ENCODE measurements at places on chromosomes 4 and X.
A peak's percentile ranks its signal among the peaks of the same experiment; 100 is the strongest.

DNA sequence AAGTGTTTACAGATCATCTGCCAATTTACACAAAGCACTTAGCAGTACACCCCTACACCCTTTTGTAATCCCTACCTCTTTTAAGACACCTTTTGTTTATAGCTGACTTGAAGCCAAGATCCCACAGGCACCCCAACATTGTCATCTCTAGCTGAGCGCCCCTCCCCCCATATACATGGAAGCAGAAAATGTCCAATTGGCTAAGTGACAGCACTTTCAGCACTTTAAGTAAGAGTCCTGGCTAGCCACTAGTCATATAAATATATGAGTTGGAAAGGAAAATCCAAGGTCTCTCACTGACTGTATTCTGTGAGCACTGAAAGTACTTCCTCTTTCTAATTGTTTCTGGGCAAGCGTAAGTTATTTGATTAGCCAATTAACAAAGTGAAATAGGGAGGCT, 108.2 kb downstream of the NSUN7 start:
- no peak for DNase-seq

GRCh38 chr4:102608190-102608589, 107.0 kb downstream of the NFKB1 start:
- no peak for DNase-seq

- DNase-seq: no peak
Measured at GRCh38 chr4:36638273-36638811, 356.9 kb downstream of the DTHD1 start.

GRCh38 chr4:113243312-113243711, 193.9 kb downstream of the ANK2 start:
- no peak for DNase-seq

DNA sequence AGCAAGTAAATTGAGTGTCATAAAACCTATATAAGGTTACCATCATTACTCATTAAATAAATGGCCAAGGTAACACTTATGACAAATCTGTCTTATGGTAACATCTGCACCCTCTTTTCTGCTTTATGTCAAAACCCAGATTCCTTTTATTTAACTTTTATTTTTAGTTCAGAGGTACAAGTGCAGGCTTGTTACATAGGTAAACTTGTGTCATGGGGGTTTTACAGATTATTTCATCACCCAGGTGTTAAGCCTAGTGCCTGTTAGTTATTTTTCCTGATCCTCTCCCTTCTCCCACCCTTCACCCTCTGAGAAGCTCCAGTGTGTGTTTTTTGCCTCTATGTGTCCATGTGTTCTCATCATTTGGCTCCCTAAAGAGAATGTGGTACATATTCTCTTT, 930.7 kb downstream of the CCSER1 start:
- no peak for DNase-seq

- DNase-seq: no peak
Measured at GRCh38 chr4:173415092-173415491, 16.2 kb upstream of the SCRG1 start.

DNA sequence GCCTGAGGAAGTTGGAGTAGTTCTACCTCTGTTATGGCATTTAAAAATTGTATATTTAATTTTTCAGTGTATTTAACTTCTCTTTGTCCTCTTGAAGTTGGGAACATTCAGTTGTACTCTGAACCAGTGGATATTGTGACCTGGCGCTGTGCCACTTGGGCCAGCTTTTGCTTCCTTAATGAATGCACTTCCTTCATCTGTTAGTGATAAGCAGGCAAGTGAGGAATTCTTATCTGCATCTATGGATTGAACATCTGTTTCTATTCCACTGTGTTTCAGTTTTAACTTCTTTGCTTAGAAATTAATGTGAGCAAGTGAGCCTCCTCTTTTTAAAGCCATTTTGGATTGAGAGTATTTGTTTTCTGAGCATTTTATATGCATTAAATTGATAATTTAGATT, 128.3 kb downstream of the UCHL1 start:
- DNase-seq: no peak

GRCh38 chr4:156865451-156865850, 106.1 kb downstream of the PDGFC start:
- no peak for DNase-seq

DNA sequence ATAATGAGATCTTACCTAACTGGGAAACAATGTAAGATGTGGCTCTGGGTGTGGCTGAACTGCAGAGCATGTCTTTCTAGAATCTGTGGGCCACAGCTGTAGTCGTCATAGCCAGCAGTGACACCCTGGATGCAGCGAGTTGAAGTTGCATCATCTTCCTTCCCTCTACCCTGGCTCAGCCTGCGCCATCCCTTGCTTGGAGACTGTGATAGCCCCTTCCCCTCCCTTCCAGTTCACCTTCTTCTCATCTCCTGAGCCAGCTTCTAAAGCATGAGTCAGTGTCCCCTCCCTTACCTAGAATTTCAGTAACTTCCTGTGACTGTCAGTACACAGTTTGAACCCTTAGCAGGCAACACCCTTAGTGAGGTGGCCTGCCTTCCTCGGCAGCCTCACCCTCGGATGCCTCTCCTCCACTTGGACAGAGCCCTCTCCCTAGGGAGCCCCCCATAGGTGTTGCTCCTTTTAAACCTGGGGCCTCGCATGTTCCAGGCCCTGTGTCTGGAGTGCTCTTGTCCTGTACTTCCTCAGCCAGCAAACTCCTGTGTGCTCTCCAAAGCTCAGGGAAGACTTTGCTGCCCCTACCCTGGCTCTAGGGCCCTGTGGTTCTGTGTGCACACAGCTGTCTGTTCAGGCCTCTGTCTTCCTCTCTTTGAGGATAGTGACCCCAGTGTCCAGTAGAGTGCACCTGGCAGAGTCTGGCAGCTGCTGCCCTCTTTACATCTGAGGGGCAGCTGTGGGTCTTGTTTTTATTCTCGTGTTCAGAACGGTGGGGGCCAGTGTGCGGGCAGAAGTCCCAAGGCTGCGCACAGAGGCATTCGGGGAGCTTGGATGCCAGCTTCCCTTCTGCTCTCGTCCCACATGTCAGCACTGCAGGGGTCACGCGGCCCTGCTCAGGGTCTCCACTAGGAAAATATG, 43.7 kb upstream of the TADA2B start:
- DNase-seq: peak; percentile 78

- DNase-seq: no peak
Measured at GRCh38 chr4:19266566-19266965, 985.1 kb upstream of the SLIT2 start.

DNA sequence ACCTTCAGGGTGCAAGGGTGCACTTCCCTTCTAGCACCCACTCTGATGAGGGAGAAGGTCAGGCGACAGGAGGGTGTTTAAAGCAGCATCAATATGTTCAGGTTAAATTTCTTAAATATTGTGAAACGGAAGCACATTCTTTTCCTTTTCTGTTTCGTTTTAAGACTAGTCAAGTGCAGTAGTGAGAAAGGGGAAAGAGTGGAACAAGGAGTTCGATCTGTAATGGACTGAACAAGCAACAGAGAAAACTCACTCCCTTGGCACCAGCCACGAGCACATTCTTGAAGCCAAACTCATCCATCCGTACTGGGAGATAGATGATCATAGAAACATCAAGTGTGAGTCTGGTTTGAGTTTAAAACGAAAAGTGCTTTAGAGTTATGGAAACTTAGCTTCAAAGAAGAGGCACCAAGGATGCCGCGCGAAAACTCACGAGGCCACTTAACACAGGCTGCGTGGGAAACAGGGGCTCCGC, 815 bp downstream of the FAM53A start:
- no peak for DNase-seq

GRCh38 chrX:144327495-144327894, 443.6 kb downstream of the UBE2NL start:
- no peak for DNase-seq

- DNase-seq: no peak
Measured at GRCh38 chrX:18389966-18390365, 35.4 kb upstream of the CDKL5 start.

DNA sequence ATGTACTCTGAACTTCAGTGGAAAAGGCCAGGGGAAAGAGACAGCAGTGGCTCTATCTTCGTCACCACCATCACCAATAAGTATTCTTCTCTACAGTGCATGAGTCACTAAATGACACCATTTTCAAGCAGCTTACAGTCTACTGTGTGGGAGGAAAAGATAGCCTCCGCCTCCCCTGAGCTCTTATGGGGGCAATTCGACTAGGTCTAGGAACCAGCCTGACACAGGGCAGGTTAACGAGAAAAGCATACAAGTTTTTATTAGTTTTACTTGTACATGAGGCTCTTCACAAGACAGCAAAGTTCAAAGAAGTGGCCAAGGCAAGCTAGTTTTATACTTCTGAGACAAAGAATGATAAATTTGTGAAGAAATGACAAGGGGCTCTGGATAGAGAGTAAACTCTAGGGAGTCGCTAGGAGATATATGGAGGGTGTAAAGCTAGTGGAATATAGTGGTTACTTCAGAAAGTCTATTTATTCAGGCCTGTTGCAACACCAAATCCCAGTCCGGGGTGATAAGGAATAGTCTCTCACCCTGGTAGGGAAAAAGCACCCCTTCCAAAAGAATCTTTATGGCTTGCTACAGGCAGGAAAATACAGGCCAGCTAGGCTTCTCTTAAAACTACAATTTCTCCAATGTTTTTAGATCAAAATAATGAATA, 49.7 kb downstream of the SCD5 start:
- no peak for DNase-seq

DNA sequence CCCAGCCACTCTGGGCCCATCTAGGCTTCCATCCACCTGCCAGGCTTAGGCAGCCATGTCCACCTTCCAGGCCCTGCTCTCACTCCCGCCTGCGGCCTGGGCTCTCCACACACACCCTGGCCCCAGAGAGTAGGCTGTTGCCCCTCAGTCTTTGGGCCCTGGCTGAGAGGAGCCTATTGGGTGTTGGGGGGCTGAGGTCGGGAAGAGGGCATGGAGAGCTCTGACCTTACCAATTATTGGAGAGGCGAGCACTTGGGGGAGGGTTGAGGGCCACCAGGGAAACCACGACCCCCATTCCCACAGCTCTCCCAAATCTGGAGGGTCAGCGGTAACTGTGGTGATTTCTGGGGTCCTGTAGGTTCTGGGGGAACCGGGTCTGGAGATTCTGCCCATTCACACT, 38.2 kb downstream of the HTRA3 start:
- no peak for DNase-seq

GRCh38 chr4:73208376-73208775, 50.2 kb downstream of the ANKRD17 start:
- DNase-seq: no peak

DNA sequence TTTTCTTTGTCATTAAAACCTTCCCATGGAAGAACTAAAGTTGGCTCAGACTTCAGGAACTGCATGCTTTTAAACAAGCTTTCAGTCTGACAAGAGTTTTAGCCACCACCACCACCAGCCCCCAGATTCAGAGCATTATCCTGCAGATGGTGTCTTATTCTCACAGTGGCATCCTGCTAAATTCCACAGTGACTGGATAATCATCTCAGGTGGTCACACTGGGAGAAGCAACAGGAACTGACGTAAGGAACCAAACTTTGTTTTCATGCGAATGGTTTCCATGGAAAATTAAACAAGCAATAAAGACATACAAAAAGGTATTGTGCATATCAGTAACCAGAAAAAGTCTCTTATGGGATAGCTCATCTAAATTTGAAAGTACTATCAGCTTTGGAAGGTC, 370.7 kb downstream of the FBXW7 start:
- DNase-seq: no peak

GRCh38 chr4:22510750-22511149, 5.1 kb downstream of the ADGRA3 start:
- DNase-seq: no peak

- DNase-seq: no peak
Measured at GRCh38 chrX:13581554-13581953, 12.2 kb downstream of the EGFL6 start.

DNA sequence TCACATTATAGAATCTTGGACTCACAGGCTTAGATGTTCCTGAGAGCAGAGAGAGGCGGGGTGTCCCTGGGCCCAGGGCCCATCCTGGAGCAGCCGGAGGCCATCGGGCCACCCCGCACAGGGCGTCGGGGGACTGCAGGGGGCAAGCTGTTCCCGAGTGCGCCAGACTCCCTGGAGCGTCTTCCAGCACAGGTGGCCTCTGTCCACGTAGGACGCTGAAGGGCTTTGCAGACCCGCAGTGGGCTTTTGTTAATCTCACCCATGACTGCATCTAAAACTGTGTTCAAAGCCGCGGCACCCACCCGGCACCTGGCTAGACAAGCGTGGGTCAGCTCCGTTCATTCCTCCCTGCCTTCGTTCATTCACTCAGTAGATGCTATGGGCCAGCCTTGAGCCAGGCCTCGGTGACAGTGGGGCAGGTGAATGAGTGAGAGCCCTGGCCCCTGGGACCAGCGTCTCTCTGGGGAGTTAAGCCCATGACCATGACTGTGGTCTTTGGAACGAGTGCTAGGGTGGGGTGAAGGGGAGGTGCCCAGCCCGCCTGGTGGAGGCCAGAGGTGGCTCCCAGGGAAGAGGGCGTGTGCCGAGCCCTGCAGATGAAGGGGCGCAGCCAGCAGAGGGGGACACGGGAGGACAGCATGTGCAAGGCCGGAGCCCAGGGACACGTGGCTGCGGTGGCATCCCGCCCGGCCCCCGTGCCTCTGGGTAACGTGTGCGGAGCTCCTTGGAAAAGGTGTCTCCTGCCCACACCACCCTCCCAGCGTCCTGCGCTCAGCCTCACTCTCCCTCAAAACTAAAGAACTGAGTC, 98.3 kb downstream of the HMX1 start:
- DNase-seq: no peak

GRCh38 chr4:73230865-73231517, 27.6 kb downstream of the ANKRD17 start:
- DNase-seq: no peak

- DNase-seq: no peak
Measured at GRCh38 chr4:5615496-5616075, 92.8 kb downstream of the EVC2 start.

DNA sequence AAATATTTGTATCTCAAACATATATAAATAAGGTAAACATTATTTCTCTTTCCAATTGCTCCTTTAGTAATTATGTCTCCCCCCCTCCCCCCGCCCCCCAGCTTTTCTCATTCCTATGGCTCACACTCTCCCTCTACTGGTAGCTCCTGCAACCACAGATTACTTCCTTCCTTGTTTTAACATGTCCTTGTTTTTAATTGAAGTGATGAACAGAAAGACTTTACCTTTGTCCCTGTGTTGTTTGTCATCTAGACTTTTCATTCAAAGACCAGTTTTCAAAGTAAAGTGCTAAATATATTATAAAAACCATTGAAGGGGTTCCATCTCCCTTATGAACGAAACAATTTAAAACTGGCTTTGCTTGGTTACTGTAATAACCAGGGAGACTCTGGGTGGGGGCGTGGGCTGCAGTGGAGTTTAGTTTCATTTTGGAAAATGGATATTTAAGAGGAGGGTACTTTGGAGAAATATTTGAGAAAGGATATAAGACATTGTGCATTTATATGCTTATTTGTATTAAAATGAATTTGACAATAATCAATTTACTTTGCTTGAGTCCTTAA, 352.9 kb downstream of the RAPGEF2 start:
- DNase-seq: peak; percentile 31

GRCh38 chr4:36493251-36493650, 211.8 kb downstream of the DTHD1 start:
- no peak for DNase-seq
